ENCODE measurements at places on chromosomes 2 and 18.

DNA sequence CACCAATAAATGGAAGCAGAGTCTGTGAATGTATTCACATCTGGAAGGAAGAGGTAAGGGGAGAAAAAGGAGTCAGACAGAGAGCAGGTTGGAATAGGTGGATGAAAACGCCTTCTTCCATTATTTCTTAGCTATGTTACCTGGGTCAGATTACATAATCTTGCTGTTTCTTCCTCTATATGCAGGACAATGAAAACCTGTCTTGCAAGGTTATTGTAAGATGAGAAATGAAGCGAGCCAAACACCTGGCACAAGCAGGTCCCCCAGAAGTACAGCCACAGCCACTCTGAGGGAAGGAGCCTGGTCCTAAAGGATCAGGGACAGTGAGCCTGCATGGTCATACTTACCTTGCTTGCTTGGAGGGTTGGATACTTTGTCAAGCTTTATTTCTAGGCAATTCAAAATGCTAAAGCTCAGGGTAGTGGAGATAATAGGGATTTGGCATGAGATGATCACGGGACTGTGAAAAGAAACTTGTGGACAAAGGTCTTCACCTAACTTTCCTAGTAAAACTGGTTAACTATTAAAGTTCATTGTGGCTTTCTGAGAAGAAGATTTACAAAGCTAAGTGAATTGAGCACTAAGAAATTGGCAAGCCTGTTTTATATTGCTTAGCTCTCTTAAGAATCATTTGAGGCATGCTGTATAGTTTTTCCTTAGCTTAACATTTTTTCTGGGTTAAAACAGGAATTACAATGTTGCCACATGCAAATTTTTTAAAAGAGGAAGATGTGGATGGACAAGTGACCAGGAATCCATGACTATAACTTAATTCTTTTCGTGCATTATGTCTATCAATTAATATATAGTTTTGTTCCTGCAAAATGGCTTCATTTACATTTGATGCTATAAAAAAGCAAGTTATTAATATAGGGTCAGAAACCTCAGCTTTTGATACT lies 15.7 kb upstream of the PLA2R1 start:
- no peak for DNase-seq

DNA sequence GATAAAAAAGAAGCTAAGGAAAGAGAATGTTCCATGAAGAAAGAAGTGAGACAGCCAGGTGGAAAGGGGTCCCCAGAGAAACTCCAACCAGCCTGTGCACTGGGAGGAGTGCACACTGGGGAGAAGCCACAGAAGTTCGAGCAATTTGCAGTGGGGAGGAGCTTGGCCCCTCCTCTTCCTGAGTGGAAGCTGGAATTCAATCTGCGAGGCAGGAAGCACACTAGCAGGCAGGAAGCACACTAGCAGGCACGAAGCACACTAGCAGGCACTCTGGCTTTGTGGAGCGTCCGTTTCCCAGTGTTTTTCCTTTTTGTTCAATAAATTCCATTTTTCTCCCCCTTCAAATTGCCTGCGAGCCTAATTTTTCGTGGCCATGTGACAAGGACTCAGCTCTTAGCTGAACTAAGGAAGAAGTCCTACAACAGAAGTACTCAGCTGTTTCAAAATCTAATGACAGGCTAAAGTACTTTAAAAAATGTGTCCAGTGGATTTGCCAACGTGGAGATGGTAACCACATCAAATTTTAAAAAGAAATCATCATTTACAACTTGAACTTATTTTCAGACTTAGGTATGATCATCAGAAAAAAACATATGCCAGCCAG lies 21.4 kb upstream of the SPIRE1 start:
- no peak for DNase-seq

GRCh38 chr2:128405467-128405900 lies 86.8 kb upstream of the HS6ST1 start:
- DNase-seq = no peak

- DNase-seq = no peak
These were observed 64.4 kb downstream of the LONRF2 start for GRCh38 chr2:100257939-100258338.

DNA sequence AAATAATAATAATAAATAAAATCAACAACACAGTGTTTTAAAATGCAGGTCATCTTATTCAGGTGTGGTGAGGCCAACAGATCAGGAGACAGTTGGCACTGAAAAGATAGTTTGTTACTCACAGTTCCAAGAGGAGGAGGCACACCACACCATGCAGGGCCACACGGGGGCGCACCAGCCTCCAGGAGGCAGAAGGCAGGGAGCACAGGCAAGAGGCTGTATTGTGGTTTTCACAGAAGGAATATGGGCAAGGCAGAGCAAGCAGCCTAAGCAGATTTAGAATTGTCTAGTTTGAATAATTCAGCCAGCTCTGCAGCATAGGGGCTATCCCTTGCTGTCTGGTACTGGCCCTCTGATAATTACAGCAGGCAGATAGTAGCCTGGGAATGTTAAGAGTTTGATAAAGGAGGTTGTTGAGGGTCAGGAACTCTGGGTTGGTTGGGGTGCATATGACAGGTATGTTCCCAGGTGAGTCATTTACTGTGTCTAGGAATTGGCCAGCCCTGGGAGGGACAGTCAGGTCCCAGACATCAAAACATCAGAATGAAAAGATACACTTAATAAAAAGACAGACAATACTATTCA lies 31.3 kb downstream of the KIAA2012 start:
- no peak for DNase-seq

DNA sequence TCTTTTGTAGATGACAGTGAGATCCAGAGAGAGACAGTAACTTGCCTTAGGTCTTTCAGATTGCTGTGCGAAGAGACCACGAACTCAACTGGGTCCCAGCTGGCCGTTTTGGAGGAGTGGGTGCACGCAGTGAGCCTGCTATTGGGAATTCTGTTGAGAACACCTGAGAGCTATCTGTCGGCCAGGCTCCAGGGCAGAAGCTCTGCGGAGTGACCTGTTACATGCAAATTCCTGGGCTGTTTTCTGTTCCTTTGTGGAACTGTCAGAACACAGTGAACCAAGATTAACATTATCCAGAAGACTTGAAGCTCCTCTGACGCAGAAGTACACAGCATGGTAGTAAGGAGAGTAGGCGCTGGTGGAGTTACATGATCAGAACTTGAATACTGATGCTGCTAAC lies 99.5 kb upstream of the LMAN1 start:
- DNase-seq = no peak

- no peak for DNase-seq
These were observed 54.8 kb upstream of the LPIN2 start for GRCh38 chr18:3067722-3068121.

DNA sequence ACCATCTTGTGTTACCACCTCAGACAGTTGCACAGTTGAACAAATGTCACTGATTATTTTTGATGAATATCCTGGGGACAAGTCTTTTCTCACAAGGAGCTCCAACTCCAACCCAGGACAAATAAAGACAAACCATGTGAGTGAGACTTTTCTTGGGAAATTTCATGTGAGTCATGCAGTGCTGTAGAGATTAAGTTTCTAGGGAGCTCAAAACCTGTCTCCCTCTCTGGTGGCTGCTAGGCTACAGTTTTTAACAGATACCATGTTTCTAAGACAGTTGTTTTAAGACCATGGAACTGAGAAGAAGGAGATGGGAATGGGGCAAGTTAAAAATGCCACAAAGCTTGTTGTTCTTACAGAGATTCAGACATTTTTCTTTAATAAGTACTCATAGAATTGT lies 255.5 kb downstream of the RIT2 start:
- no peak for DNase-seq

Measured in stimulated activated CD8-positive, alpha-beta memory T cell treated with anti-CD3 and anti-CD28 coated beads, Interleukin-15, amount 100 ng/mL, for 24 hours (primary cell).